ENCODE measurements at places on chromosomes 4 and X.

DNA sequence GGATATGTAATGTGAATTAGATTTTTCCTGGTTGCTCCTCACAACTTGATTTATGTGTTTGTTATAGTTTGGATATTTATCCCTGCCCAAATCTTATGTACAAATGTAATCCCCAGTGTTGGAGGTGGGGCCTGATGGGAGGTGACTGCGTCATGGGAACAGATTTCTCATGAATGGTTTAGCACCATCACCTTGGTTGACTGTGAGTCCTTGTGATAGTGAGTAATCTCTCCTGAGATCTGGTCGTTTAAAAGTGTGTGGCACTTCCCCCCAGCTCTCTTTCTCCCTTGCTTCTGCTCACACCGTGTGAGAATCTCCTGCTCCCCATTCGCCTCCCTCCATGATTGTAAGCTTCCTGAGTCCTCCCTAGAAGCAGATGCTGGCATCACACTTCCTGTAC is 2.2 kb downstream of the MID2 start:
- DNase-seq = no peak

- DNase-seq = no peak
These were observed 590 bp upstream of the NAF1 start for GRCh38 chr4:163167333-163167626.

- DNase-seq = no peak
These were observed 26.3 kb downstream of the FLNA start for GRCh38 chrX:154348114-154348531.

- no peak for DNase-seq
These were observed 2506.0 kb downstream of the PCDH7 start for GRCh38 chr4:33226133-33226532.

DNA sequence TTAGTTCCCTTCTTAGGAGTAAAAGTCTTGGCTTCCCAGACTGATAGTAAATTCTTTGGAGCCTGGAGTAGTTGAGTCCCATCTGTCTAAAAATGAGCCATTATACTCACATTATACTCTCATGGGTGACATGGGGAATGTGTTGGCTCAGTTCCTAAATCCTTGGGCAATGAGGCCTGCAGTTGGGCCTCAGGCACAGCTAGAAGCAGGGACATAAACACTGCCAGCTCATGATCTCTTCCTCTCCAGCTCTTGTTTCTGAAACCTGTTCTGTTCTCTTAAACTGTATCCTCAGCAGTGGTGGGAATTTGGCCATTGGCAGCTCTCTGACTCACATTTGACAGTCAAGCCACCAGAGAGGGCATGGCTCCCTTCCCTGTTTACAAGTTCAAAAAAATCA is 212.5 kb downstream of the SPATA18 start:
- no peak for DNase-seq

DNA sequence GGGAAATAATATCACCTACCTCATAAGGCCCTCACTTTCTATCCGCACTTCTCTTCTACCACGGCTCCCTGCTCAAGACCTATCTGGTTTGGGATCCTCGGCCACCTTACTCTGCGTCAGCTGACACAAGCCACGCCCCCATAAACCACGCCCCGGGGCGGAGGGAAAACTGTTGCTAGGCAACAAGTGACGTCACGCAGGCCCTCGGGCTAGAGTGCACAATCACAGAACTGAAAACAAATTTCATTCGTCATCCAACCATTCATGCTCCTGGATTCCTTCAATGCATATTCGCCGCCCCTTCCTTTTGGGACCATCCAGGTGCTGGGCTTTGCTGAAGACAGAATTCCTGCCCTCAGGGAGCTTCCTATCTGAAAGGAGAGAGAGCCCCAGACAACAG is 66.3 kb downstream of the SMC1A start:
- DNase-seq = no peak

DNA sequence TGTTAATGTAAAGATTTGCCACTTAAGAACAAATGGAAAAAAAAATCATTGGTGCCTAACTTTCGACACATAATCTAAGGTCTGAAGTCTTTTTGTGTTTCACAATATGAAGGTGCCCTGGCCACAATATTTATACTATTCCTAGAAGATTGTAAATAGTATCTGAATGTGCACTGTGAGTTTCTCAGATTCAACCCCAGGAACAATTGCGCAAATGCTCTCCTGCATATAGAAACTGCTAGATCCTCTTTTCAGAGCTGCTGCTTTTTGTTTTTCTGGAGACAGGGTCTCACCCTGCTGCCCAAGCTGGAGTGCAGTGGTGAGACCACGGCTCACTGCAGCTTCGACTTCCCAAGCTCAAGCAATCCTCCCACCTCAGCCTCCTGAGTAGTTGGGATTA is 480.1 kb upstream of the FTHL17 start:
- no peak for DNase-seq

DNA sequence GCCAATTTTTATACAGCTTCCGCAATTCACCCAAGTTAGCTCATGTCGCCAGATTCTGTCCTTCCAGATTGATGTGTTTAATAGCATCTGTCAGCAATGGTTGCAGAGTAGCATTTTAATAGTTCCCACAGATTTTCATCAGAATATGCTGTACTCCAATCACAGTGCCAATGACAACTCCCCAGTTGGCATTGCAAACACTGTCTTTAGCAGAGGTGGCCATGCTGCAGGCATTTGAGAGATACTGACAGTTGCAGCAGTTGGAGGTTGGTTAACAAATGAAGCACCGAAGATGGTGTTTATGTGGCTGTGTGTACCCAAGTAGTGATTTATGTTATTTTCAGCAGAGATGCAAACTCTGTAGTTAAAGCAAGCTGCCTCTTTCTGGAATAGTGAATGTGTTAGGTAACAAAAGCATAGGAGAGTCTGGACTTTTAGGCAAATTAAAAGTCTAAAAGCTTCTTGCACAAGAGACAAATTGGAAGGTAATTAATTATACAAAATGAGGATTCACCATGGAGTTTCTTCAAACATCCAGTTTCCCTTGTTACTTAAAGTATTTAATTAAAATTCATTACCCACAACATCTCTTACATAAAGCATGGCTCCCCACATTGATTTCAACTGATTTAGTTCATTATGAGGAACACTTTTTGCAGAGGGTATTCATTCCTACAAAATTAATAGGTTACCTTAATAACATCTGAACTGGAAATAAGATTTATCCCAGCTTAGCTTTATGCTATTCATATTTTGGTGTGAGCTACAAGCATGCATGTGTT is 65.2 kb downstream of the PARM1 start:
- DNase-seq = no peak

- DNase-seq = no peak
These were observed 53.8 kb downstream of the TNIP2 start for GRCh38 chr4:2702361-2702760.

GRCh38 chrX:9519546-9520216 is 54.8 kb downstream of the TBL1X start:
- no peak for DNase-seq

DNA sequence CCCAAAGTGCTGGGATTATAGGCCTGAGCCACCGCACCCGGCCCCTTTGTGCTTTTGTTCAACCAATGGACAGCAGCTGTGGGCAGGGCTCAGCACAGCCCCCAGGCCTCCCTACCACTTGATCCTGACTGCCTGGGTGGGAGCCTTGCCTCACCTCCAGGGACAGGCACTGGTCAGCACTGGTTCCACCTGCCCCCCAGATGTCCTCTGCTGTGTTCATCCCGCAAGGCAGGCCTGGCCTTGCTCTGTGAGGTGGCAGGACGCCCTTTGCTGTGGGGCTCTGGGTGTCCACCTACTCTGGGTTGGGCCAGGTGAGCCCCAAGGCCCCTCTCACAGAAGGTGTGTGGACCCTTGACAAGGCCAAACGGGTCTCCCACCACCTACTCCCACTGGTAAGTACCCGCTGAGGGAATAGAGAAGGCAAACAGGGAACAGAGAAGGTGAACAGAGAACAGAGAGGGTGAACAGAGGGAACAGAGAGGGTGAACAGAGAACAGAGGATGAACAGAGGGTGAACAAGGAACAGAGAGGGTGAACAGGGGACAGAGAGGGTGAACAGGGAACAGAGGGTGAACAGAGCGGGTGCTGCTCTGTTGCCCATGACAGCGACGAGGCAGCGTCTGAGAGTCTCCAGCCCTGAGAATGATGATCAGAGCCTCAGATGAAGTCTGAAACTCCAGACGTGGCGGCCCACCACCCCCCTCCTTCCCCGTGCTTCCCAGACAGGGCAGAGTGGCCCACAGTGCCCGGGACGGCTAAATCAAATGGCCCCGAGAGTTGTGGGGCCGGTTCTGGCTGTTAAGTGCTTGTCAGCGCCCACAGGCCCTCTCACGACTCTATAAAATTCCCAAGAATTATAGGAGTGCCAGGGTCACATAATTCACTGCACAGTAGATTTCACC is 55.0 kb upstream of the NKX1-1 start:
- no peak for DNase-seq

DNA sequence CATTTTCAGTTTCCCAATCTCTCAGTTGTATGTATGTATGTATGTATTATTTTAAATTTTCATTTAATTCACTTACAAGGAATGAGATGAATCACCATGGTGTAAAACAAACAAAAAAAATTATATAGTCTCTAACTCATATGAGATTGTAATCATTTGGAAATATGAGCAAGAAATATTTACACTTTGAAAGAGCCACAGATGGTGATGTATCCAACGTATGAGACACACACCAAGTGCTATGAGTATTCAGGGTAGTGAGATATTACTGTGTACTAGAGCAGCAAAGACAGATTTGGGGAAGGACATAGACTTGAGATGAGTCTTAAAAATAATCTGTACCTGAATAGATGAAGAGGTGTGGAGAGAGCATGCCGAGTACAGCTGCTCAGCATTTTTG is 1154.4 kb downstream of the RAPGEF2 start:
- no peak for DNase-seq

GRCh38 chrX:45322820-45323219 is 122.1 kb upstream of the DIPK2B start:
- no peak for DNase-seq

DNA sequence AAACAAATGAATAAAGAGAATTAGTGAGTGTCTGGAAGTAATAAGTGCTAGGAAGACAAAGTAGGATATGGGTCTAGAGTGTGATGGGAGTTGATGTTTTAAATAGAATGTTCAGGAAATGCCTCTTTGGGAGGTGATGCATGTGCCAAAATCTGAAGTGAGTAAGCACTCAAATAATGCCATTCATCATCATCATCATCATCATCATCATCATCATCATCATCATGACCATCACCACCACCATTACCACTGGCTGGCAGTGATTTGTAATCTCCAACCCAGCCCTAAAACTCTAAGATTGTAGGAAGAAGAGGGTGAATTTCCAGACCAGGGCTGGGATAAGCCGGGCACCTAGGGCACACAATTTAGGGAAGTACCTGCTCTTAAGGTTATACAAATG is 9.7 kb upstream of the SOX3 start:
- DNase-seq = no peak

GRCh38 chrX:22351966-22352365 is 79.3 kb downstream of the CBLL2 start:
- no peak for DNase-seq
